ENCODE measurements at places on chromosomes 4 and X.

- no peak for DNase-seq
These were observed 9.0 kb downstream of the TCEAL1 start for GRCh38 chrX:103637604-103638338.

GRCh38 chr4:121717680-121718237 lies 21.0 kb upstream of the ANXA5 start:
- DNase-seq = no peak

- DNase-seq = no peak
These were observed 723 bp downstream of the MORC4 start for GRCh38 chrX:106999002-106999975.

- no peak for DNase-seq
These were observed 352 bp upstream of the MAP3K15 start for GRCh38 chrX:19515615-19516105.

DNA sequence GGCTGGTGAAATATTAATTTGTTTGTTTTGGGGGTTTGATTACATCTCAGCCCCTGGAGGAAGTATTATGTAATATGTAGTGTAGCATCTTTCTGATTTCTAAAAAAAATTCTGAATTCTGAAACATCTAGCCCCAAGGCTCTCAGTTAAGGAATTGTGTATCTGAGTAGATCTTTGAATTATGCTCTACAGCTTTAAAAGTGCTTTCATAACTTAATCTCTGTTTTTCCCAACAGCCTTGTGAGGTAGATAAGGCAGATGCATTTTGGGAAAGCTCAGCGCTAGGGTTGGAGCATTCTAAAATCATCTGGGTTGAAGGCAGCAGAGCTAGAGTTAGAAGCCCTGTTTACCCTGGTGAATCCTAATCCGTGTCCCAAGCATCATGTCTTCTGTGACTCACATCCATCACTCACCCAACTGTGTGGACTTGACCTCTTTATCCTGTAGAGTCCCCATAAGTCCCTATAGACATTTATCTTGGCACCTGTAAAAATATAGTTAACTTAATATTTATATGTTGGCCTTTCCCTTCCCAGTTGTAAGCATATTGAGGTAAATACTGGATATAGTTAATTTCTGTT lies 49.8 kb downstream of the FNIP2 start:
- no peak for DNase-seq

GRCh38 chr4:159395693-159396092 lies 292.8 kb downstream of the RAPGEF2 start:
- DNase-seq = no peak
